ENCODE measurements at places on chromosomes 12 and 14. TPM values are rescaled to one million over a fixed set of nuclear protein-coding genes. Genes with fewer than 3 reads are reported as not detected.

GRCh38 chr12:68532204-68532886, 78.4 kb upstream of the RAP1B start:
- no peaks in the 10 kb centered on the region for H3K27me3 ChIP-seq
- DNase-seq: no peak
- H3K27ac ChIP-seq: peak overlapping the region; percentile 12
- H3K4me1 ChIP-seq: peaks cover 4% of the 10 kb centered on the region
- H3K36me3 ChIP-seq: no peaks in the 10 kb centered on the region

- no peak for DNase-seq
- H3K27ac ChIP-seq: no peak overlapping the region
- peaks cover 18% of the 10 kb centered on the region for H3K4me1 ChIP-seq
- no peaks in the 10 kb centered on the region for H3K27me3 ChIP-seq
Measured at GRCh38 chr12:111120578-111120977, 200.2 kb upstream of the MYL2 start.

- H3K27ac ChIP-seq: peak overlapping the region; percentile 75
- no peaks in the 10 kb centered on the region for H3K36me3 ChIP-seq
- no peaks in the 10 kb centered on the region for H3K4me1 ChIP-seq
- DNase-seq: no peak
Measured at GRCh38 chr12:15151161-15152091, 69.8 kb downstream of the RERG start.

DNA sequence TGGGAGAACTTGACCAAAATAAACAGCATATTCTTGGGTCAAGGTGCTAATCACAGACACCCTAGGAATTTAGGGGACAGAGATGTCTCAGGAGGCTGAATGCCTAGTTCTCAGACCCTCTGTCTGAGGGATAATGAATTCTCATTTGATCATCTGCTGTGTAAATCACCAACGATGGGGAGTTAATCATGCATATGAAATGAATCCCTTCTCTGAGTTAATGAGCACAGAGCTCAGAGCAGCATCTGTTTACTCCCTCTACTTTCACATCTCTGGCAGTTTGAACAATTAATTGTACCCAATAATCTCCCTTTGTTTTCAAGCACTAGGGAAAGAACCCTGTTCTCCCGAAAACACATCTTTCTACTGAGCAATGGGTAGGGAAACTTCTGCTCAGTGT, 129.4 kb upstream of the SRRM4 start:
- no peak overlapping the region for H3K27ac ChIP-seq
- H3K36me3 ChIP-seq: no peaks in the 10 kb centered on the region
- H3K27me3 ChIP-seq: no peaks in the 10 kb centered on the region
- H3K4me3 ChIP-seq: no peak overlapping the region
- DNase-seq: no peak
- no peaks in the 10 kb centered on the region for H3K4me1 ChIP-seq

- no peaks in the 10 kb centered on the region for H3K36me3 ChIP-seq
- no peak overlapping the region for H3K4me3 ChIP-seq
- H3K27ac ChIP-seq: no peak overlapping the region
- DNase-seq: no peak
- no peaks in the 10 kb centered on the region for H3K4me1 ChIP-seq
- no peaks in the 10 kb centered on the region for H3K27me3 ChIP-seq
Measured at GRCh38 chr12:94812345-94812744, 162.0 kb upstream of the TMCC3 start.

GRCh38 chr14:74577247-74577947, 34.6 kb downstream of the LTBP2 start:
- H3K27ac ChIP-seq: no peak overlapping the region
- H3K4me3 ChIP-seq: no peak overlapping the region
- H3K4me1 ChIP-seq: peaks cover 12% of the 10 kb centered on the region
- H3K36me3 ChIP-seq: no peaks in the 10 kb centered on the region
- peak; percentile 84 for DNase-seq

GRCh38 chr14:52879958-52880357, 70.9 kb downstream of the FERMT2 start:
- H3K4me3 ChIP-seq: no peak overlapping the region
- peak overlapping the region; percentile 47 for H3K27ac ChIP-seq
- no peak for DNase-seq
- peaks cover 20% of the 10 kb centered on the region for H3K4me1 ChIP-seq
- H3K36me3 ChIP-seq: peaks cover 76% of the 10 kb centered on the region
- no peaks in the 10 kb centered on the region for H3K27me3 ChIP-seq

- no peaks in the 10 kb centered on the region for H3K36me3 ChIP-seq
- no peak overlapping the region for H3K27ac ChIP-seq
- DNase-seq: no peak
- H3K4me3 ChIP-seq: no peak overlapping the region
- H3K27me3 ChIP-seq: no peaks in the 10 kb centered on the region
Measured at GRCh38 chr12:42570076-42570475, 19.5 kb downstream of the PRICKLE1 start.

Gene NYNRIN
- total RNA-seq: 17.4 TPM
